Stimulated activated CD8-positive, alpha-beta memory T cell treated with anti-CD3 and anti-CD28 coated beads, Interleukin-2, amount 100 ng/mL, for 1 hour (primary cell): ENCODE measurements at places on chromosomes 12 and 14.

DNA sequence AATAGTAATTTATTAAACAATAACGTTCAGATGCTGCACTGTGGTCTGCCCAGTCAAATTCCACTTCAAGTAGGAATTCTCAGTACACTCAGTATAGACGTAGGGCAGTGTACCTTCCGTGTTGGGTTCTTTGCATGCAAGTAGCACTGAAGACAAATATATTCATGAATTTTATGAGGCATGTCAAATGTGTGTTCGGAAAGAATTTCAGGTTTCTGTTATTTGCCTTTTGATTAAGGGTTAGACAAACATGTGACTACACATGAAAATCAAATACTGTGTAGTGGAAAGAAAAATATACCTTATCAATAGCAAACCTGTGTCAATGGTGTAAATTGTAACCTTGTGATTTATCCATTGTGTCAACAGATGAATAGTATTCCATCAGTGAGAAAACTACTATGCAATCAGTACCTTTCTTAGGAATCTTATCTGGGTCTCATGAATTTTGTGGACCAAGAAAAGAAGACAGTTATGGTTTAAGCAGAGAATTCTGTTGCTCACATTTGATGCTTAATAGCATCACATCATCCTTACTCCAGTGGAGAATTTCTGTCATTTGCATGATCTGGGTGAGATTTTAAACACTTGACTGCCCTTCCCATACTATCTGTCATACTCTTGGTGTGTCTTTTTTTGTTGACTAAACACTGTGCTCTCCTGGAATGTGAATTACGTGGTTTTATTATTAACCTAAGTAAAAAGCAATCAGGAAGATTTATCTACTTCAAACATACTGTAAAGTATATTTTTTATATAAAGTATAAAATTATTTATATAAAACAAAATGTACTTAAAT is 13.3 kb downstream of the TMEM260 start:
- no peak for DNase-seq

- no peak for DNase-seq
These were observed 39.1 kb downstream of the FGD6 start for GRCh38 chr12:95178136-95178535.

DNA sequence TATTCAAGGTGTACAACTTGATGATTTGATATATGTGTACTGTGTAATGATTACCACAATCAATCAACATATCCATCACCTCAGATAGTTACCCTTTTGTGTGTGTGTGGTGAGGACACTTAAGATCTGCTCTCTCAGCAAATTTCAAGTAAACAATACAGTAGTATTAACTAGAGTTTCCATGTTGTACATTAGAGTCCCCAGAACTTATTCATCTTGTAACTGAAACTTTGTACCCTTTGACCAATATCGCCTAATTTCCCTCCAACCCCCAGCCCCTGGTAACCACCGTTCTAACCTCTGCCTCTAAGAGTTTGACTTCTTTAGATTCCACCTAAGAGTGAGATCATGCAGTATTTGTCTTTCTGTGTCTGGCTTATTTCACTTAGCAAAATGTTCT is 12.1 kb downstream of the ADCK1 start:
- no peak for DNase-seq

GRCh38 chr12:97568336-97569180 is 106.0 kb downstream of the RMST start:
- no peak for DNase-seq

DNA sequence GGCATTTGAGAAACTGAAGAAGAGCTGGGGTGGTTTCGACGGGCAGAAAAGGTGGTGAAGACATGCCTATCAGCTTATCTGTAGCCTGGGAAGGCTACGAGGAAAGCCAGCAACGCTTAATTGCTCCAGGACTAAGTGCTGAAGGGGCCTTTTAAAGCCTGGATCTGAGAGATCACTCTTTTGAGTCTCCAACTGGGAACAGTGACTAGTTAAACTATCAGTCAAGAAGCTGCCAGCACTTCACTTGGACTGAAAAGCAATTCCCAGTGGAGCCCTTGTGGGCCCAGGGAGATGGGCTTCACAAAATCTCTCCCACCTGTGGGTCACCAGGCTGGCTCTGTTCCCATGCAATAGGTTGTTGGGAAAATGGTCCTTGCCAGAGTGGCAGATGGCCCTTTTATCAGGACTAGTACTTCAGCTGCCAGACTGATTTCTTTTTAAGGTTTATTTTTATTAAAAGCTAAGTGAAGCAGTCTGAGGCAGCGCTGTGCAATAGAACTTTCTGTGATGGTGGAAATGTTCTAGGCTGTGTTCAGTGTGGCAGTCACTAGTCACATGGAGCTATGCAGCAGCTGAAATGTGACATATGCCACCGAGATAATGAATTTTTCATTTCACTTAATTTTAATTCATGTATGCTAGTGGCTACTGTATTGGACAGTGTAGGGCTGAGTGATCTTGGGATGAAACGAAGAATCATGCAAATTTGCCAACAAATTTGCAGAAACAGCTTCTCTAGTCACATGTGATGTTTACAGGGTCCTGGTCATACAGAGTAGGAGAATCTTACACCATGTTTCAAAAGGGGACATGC is 276.8 kb downstream of the PCNX1 start:
- DNase-seq: no peak

DNA sequence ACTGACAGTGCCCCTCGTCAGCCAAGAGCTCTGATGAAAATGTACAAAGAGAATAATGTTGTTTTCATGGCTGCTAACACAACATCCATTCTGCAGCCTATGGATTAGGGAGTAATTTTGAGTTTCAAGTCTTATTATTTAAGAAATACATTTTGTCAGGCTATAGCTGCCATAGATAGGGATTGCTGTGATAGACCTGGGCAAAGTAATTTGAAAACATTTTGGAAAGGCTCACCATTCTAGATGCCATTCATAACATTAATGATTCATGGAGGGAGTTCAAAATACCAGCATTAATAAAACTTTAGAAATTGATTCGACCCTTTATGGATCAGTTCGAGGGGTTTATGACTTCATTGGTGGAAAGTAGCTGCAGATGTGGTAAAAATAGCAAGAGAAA is 149.8 kb downstream of the GPHN start:
- DNase-seq: no peak

GRCh38 chr14:96931751-96932150 is 134.6 kb downstream of the VRK1 start:
- no peak for DNase-seq

DNA sequence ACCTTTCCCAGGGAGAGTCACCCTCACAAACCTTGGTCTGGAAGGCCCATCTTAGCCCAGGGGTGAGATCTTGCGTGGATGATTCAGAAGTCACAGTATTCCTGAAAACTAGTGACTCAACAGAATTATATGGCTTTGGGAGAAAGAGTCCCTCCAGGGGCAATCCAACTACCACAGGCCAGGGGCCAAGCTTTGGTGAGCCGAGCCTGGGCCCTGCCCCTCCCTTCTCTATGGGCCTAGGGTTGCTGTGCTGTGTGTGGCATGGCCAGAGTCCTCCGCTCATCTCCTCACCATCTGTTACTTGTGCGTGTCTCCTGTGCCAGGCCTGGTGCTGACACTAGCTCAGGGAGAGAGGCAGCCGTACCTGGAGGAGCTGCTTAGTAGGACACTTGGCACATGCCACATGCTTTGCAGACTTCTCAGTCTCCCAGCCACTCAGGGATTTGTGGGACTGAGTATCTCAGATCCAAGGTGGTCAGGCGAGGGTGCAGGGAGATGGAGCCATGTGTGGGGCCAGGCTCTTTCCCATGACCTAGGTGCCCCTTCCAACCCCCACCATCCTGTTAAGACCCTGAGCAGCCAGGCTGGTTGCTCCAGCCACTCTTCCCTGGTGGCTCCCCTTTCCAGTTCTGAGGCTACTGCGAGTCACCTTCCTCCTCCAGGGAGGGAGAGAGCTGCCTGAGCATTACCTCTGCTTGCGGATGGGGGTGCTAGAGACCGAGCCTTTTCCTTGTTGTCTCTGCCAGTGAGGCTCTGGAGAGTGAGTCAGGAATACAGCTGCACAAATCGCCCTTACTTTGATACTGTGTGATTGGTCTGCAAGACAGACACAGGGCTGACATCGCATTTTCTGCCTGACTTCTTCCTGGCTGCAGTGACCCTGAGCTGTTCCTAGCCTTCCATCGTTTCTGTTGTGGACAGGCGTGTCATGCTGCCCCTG is 94.1 kb downstream of the SLC25A47 start:
- no peak for DNase-seq

DNA sequence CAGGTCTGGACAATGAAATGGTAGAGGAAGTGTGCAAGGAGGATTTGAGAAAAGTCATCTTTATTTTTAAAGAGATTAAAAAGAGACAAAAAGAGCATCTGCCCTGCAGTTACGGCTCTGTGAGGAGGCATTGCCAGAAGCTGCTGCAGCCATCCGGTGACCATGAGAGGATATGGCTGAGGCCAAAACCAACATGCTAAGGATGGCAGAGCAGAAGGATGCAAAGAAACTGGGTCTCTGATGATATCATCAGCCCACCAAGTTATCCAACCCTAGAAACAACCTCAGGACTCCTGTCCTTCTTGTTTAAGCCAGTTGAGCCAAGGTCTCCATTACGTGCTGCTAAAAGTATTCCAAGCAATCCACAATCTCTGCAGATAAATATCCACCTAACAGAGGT is 48.0 kb upstream of the CCND2 start:
- DNase-seq: no peak
